ENCODE measurements at places on chromosomes 4 and X.
A peak's percentile ranks its signal among the peaks of the same experiment; 100 is the strongest.

GRCh38 chr4:177728361-177729152 is 286.3 kb upstream of the AGA start:
- peak; percentile 29 for DNase-seq

- no peak for DNase-seq
These were observed 47.5 kb downstream of the INTS12 start for GRCh38 chr4:105661028-105661427.

GRCh38 chr4:106424426-106424825 is 55.8 kb upstream of the GIMD1 start:
- no peak for DNase-seq

DNA sequence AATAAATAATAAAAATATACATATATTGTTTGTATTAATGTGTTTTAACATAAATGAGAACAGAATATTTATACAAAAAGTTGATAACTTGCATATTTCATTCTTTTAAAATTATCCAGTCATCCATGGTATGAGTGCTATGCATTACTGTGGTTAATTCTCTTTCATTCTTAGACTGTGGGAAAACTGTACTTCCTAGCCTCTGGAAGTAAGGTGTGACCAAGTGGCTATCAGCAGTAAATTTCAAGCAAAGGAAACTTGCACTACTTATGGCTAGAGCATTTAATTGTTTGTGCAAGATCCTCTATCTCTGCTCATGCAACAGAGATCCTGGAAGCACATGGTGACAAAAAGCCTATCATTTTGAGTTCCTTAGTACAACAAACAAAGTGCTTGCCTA is 1054.5 kb upstream of the PABPC4L start:
- DNase-seq = no peak

- DNase-seq = no peak
These were observed 311.6 kb upstream of the DIAPH2 start for GRCh38 chrX:96373047-96373355.

- no peak for DNase-seq
These were observed 75.8 kb downstream of the EVC2 start for GRCh38 chr4:5632571-5632970.

All from urothelium cell line (cell line).